ENCODE measurements at places on chromosomes 6 and 20. TPM values are rescaled to one million over a fixed set of nuclear protein-coding genes. Genes with fewer than 3 reads are reported as not detected.

MOXD1 gene
- total RNA-seq: 13.8 TPM

- DNase-seq: peak; percentile 49
These were observed 52.9 kb upstream of the MLN start for GRCh38 chr6:33856655-33857054.

- no peak for DNase-seq
These were observed 66.4 kb downstream of the OLIG3 start for GRCh38 chr6:137427656-137428290.

DNA sequence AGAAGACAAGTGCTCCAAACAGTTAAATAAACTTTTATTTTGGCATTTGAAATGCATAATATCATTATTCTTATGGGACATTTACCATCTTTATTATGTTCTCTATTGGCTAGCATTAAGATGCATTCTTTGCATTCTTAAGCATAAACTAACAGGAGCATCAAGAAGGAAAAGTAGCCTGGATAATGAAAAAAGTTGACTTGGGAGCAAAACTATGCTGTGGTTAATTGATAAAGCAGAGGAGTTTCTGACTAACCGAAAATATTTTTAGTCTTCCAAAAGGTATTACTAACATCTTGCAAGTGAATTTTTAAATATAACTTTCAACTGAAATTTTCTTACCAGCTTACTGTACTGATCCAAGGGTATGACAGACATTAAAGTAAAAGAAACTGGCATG is 140.3 kb downstream of the FLRT3 start:
- no peak for DNase-seq

DNA sequence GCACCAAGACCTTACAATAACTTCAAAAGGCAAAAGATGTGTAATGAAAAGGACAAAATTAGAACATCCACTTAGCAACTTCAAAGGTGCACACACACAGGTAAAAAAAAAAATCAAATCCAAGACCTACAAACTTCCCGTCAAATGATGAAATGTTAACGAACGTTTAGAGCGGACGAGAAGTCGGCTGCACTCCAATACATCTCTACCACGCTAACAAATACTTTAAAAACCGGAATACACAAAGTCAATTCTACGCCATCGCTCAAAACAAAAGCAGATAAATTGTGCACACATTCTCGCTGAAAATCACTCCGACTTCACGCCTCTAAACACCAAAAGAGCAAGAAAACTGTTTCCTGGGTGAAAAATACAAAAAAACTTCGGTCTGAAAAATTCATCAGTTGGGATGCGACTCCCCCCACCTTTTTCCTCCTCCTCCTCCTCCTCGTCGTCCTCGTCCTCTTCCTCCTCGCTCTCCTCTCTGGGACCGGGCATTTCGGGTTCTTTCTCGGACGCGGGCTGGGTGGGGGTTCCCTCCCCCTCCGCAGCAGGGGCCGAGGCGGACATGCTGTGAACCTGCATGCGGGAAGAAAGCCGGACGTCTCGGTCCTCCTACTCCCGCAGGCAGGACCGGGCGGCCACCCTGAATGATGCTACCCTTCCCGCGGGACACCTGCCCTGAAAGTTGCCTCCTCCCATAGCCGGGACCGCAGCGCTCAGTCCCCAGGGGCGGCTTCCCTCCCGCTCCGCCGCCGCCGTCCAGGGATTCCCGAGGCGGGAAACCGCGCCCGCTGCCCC is 712 bp downstream of the DEK start:
- no peak for DNase-seq

LGSN gene
- not detected for total RNA-seq

FAM217A gene
- total RNA-seq: not detected

DNA sequence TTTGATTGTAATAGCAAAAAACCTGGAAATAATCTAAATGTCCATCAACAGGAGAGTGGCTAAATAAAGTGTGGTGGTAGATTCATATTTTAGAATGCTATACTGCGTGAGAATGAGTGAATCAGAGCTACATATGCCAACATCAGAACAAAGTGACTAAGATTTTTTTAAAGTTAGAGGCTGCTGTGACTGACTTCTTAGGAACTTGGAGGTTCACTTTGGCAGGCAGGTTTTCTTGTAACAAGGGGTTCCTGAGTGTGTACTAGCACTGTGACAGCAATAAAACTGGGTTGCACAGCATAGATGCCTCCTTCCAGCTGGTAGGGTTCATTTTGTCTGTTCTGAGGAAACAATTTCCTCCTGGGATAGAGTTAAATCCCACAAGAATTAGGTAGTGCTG is 75.3 kb upstream of the ENPP5 start:
- DNase-seq: no peak

DNA sequence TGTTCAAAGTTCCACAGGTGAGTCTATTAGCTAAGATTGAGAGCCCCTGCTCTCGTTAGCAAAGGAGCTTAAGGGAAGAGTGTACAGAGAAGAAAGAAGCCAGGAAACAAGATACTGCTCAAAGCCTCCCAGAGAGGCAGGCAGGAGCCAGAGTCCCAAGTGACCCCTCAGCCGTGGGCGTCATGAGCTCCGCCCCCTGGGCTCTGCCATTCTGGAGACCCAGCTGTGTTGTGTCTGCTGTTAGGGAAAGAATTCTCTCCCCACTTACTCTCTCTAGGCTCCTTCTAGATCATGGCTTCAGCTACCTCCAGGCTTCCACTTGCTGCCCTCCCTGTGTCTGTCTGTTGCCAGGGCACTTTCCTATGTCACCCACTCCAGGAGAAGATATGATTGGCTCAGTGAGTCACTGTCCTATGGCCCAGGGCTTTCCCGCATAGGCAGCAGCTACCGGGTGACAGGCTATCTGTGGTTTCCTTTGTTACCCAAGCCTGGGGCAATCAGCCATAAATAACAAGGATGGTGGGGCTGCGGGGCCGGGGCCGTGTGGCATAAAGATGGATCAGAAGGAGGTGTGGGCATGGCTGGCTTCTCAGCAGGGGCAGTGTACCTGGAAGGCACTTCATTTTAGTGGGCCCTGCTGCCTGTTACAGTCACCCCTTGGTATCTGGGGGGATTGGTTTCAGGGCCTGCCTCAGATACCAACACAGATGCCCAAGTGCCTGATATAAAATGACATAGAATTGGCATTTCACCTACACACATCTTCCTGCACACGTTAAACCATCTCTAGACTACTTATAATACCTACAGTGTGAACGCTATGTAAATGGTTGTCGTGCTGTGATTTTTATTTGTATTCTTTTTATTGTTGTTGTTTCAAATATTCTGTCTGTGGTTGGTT is 118.9 kb downstream of the ARMC2 start:
- DNase-seq: no peak

SPEF1 gene
- 0.29 TPM for total RNA-seq

DNA sequence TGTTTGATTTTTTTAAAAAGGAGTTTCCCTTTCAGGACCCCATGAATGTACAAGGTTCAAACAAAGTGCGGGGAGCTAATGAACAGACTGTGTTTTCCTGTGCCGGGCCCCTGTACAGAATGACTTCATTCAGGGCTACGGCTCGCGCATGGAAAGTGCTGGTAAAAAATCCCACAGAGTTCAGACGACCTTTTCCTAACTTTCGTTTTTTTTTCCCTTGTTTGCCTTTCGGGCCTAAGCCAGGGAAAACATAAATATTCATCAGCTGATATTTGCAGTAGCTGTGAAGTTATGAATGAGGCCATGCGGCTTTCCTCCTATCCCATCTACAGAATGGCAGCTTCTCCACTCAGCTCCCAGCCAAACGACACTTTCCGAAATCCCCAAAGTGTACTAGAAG is 74.0 kb downstream of the HAO1 start:
- DNase-seq: no peak

DNA sequence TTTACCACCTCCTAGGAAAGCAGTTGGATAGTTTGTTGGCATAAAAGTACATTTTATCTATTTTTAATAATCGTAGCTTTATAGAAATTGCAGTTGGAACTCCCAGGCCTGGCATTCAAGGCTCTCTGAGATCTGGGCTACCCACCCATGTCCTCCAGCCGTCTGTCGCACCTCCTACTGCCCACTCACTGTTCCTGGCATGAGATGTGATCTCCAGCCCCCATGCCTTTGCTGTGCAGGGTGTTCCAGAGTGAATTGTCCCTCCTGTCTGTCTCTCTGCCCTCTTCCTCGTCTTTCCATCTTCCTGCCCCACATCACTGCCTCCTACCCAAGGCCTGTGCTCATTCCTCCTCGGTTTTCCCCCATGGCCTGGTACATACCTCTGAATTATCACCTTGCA is 50.7 kb downstream of the PTPN1 start:
- no peak for DNase-seq

KCNK5 gene
- 9.8 TPM for total RNA-seq

GRCh38 chr6:15363164-15363522 is 117.3 kb downstream of the JARID2 start:
- no peak for DNase-seq

DNA sequence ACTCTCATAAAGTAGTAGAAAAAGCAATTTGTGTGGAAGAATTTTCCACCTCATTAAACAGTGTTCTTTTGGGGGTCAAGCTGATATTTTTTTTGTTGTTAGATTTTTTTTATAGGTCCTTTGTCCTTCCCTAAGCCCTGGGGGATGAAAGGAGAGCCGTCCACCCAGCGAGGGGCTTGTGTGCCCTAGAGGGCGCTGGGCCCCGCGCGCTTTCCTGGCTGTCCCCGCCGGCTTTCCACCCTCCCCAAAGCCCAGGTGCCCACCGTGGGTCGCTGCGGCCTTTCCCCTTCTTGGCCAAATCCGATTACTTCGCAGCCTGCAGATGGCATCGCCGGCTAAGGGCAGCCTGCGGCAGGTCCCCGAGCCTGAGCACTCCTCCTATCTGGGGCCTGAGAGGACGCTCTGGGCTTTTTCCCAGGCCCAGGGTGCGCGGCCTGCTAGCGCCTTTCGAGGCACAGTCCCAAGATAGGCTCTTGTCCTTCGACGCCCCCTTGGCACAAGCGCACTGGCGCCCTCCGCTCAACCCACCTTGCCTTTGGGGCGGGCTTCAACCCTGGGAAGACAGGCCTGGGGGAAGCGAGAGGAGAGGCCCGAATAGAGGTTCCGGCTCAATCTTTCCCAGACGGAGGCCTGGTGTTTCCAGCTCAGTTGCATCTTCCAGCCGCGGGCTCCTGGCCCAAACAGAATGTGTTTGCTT is 33.6 kb downstream of the TFAP2A start:
- no peak for DNase-seq

GRCh38 chr20:37955511-37955910 is 52.6 kb downstream of the VSTM2L start:
- DNase-seq: no peak

GRCh38 chr6:169864148-169865020 is 113.0 kb downstream of the ERMARD start:
- DNase-seq: peak; percentile 52

GPSM3 gene
- 33.9 TPM for total RNA-seq

DNA sequence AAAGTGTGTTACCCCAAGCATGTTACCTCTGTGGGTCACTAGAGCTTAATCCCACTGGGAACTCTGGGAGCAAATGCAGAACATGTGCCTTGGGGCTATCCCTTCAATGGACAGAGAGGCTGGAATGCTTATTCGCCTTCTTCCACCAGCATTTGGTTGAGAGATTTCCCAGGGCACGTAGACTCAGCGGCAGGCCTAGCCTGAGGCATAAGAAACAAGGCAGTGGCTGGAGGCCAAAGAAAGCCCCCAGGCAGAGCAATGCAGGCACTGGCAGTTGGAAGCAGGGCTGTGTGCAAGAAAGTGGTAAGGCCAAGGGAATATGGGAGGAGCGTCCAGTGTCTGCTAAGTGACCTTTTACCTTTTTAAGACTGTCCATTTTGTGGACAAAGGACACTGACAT is 114.0 kb upstream of the FLRT3 start:
- no peak for DNase-seq

FAM83B gene
- total RNA-seq: 24.9 TPM

- DNase-seq: no peak
These were observed 14.8 kb upstream of the TMEM244 start for GRCh38 chr6:129875610-129876520.

DUSP15 gene
- total RNA-seq: 4.7 TPM

DNA sequence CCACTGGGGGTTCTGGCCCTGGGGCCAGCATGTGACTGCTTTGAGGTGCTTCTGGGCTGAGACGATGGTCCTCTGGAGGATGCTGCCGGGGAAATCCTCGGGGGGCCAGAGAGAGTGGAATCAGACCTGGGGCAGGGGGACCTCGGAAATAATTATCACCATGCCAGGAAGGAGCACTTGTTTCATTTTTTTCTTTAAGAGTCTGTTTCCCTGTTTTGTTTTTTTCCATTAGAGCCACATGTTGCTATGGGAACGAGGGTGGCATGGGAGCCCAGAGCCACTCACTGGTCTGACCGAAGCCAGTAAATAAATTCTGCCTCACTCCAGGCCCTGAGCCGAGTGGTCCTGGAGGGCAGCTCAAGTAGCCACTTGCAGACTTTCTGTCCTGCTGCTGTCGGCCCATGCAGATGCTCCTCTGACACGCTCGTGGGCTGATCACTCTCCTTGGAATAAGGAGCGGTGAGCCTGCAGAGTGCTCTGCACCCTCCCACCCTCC is 365.1 kb downstream of the ZFAND3 start:
- DNase-seq: no peak

KCNS1 gene
- total RNA-seq: 0.86 TPM

DNA sequence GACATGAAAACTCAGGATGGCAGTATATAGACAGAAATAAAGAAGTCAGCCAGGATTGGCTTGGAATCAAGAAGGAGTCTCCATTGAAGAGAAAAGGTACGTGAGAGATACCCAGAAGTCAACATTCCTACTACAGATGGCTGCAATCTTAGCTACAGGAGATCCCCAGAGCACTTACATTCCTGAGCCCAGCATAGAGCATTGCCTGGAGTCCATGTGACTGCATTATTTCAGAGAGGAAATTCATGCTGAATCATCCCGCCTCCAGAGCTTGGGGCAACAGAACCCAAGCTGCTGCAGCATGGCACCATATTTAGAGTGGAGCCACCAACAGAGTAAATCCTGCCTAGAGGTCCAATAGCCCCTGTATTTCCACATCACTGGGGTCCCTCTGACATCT is 125.0 kb upstream of the GRIK2 start:
- DNase-seq: no peak

- no peak for DNase-seq
These were observed 42.8 kb upstream of the LOC128125822 start for GRCh38 chr6:63529498-63529897.

GRCh38 chr6:34515473-34516387 is 40.4 kb downstream of the SPDEF start:
- DNase-seq: no peak

DNA sequence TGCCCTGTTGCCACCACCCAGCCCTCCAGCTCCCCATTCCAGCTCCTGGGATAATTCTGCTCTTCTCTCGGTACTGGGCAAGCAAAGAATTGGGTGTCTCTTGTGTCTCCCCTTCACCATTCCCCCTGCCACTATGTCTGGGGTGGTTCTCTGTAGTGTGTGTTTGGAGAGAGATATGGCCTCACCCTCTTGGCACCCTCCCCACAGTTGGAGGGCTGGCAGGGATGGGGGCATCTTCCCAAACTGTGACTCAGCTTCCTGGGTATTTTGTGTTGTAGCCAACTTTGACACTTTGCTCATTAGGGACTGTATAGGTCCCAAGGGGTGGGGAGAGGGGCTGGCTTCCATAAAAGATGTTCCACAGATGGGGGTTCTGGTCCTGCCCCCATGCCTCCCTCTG is 1.7 kb downstream of the TNXB start:
- DNase-seq: peak; percentile 57

- DNase-seq: no peak
These were observed 126.9 kb downstream of the TMEM242 start for GRCh38 chr6:157196391-157196790.

STX11 gene
- 5.8 TPM for total RNA-seq
